ENCODE measurements at places on chromosomes 6 and 20.

- DNase-seq = no peak
Measured at GRCh38 chr6:77740380-77740779, 87.5 kb downstream of the MEI4 start.

DNA sequence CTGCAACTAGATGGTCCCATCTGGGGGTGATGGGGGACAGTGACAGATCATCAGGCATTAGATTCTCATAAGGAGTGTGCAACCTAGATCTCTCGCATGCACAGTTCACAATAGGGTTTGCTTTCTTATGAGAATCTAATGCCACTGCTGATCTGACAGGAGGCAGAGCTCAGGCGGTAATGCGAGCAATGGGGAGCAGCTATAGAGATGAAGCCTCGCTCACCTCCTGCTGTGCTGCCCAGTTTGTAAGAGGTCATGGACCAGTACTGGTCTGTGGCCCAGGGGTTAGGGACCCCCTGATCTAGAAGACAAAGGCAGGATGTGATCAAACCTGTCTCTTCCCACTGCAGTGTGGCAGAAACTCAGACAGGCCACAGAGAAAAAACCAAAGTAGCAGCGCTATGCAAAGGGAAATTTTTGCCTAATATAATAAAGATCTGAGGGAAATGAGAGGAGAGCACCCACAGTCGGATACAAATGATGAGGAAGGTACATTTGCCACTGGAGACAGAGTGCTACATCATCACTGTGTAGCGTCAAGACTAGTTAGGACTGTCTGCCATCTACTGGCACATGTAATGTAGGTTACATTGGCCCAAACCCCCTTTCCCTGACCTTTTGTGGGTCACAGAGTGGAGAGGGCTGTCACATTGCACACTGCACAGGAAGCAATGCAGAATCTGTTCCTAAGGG is 4.1 kb upstream of the LY86 start:
- no peak for DNase-seq

DNA sequence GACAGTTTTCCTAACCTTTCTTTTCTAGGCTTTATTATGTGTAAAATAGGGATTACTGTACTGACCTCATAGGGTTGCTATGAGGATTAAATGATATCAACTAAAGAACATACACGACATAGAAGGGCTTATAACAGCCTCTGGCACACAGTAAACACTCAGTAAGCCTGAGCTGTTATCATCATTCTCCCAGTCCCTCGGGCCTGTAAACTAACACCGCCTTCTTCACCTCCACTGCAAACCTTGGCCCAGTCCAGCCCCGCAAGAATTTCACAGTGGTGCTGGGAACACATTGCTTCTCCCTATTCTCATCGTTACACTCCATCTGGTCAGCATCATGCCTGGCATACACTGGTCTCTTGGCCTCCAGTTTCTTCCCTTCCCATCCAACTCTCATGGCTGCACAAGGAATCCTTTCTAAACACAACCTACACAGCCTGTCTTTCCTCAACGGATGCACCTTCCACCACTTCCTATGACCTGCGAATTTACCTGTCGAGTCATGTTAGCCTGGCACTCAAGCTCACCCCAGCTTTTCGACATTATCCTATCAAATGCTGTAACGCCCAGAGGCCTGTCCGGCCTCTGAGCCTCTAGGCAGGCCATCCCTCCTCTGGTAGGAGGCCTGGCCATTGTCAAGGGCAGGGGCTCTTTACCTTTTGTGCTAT is 92.1 kb downstream of the FYN start:
- DNase-seq = no peak

DNA sequence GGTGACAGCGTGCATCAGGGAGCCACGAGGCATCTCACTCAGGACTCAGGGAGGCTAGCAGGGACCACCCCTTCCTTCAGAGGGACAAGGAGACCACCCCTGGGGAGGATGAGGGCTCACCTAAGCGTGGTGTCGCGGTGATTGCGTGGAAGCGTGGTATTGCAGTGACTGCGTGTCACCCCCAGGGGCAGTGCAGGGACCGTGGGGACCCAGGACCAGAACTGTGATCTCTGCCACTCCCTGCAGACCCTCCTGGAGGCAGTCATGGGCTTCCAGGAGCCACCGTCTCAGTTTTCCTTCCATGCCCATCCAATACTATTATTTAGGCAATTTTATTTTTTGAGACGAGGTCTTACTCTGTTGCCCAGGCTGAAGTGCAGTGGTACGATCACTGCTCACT is 147.1 kb downstream of the TAF4 start:
- DNase-seq = no peak

DNA sequence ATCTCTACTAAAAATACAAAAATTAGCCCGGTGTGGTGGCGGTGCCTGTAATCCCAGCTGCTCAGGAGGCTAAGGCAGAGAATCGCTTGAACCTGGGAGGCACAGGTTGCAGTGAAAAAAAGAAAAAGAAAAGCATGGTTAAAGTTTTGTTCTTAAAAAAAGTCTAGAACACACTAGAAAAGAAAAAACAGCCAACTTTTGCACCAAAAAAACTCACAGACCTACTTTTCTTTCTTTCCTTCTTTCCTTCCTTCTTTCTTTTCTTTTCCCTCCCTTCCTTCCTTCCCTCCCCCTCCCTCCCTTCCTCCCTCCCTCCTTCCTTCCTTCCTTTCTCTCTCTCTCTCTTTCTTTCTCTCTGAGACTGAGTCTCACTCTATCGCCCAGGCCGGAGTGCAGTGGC is 204.4 kb downstream of the BTBD9 start:
- no peak for DNase-seq

Measured in CD8-positive, alpha-beta memory T cell (primary cell).